Activated T-helper 2 cell treated with anti-CD3 and anti-CD28 coated beads, Interferon-gamma antibody, Interleukin-2, Interleukin-4, amounts not matched to agents 10 μg/mL and 5 μg/mL and 100 μg/mL, durations not matched to agents 14 hours and 24 hours and 36 hours (primary cell): ENCODE measurements at places on chromosomes 12 and 14.

DNA sequence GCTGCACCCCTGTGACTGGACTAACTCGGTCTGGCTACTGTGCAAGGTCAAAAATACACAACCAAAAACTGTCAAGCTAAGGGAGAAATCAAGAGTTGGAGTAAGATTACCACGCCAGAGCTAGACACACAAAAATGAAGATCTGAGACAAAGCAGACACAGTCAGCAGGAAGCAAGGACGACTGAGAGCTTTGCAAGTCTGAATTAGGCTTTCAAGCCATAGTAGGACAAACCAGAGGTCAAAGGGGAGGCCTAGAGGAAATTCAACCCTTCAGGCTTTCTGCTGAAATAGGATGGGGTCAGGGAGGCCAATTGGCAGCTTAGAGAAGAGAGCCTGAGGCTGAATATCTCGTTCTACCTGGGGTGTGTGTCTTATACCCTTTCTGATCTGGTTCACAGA lies 117.3 kb downstream of the LLPH start:
- H3K4me3 ChIP-seq, result no peak overlapping the region
- H3K36me3 ChIP-seq, result no peaks in the 10 kb centered on the region
- H3K27ac ChIP-seq, result no peak overlapping the region
- H3K4me1 ChIP-seq, result no peaks in the 10 kb centered on the region
- peaks cover 7% of the 10 kb centered on the region for H3K27me3 ChIP-seq

DNA sequence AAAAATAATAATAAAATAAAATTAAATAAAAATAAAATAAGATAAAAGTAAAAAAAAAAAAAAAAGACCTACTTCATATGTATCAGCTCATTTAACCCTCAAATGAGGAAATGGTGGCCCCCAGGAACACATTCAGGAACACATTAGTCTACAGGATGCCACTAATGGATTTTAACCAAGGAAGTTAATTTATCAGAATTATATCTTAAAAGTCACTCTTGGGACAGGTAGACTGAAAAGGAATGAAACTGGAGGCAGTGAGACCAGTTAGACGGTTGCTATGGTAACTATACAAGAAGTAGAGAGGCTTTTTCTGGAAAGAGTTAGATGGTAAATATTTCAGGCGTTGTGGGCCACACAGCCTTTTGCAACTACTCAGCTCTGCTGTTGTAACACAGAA lies 54.9 kb downstream of the SCN8A start:
- no peak overlapping the region for H3K27ac ChIP-seq
- no peaks in the 10 kb centered on the region for H3K4me1 ChIP-seq
- peaks cover 2% of the 10 kb centered on the region for H3K27me3 ChIP-seq
- no peaks in the 10 kb centered on the region for H3K36me3 ChIP-seq

DNA sequence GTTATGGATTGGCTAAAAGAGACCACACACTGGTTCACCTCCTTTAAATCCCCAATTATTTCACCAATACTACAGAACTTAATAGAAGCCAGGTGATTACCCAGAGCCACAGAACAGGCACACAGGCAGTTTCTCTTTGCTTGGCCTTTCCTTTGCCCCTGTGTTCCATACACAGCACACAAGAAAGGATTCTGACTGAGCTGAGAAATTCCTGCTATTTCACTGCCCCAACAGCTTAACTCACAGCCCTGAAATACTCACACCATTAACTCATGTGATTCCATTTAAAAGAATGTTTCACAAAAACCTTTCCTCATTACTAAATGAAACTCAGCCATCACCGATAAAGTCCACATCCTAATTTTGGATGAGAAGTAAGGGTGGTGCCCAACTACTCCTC lies 133.6 kb downstream of the MED13L start:
- no peak overlapping the region for H3K4me3 ChIP-seq
- peak overlapping the region; percentile 62 for H3K27ac ChIP-seq
- no peaks in the 10 kb centered on the region for H3K36me3 ChIP-seq
- H3K4me1 ChIP-seq, result peaks cover 44% of the 10 kb centered on the region
- DNase-seq, result no peak

DNA sequence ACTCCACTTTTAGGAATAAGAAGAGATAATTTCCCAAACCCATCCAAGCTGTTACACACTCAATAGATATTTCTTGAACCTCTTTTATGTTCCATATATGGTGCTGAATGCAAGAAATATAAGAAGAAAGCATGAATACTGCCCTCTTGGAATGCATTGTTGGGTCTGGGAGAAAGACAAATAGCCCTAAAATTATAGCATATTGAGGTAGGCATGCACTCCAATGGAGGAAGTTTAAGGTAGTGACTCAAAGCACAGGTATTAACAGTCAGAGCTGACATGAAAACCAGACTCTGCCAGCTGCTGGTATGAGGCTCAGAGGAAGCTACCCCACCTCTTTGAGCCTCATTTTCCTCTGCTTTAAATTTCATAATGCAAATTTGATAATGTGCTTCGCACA lies 261.3 kb upstream of the NOS1 start:
- no peaks in the 10 kb centered on the region for H3K36me3 ChIP-seq
- no peak for DNase-seq
- no peak overlapping the region for H3K27ac ChIP-seq
- H3K4me1 ChIP-seq, result no peaks in the 10 kb centered on the region

DNA sequence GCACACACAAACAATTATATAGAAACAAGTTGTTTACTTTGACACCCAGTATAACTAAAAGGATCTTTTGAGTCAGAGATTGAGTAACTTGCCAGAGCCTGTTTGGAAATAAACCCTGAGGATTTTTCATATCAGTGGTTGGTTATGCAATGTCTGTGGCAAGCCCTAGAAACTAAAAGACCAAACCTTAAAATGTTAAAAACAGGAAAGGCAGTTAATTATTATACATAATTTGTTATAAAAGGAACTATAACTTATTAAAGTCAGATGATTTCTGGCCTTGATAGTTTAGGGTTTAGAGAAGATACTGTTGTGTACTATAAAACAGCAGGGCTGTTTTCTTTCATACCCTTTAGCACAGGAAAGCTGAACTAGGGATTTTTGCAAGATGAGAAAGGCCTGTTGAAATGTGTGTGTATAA lies 44.1 kb downstream of the PSEN1 start:
- H3K27ac ChIP-seq, result no peak overlapping the region
- H3K36me3 ChIP-seq, result peaks cover 27% of the 10 kb centered on the region

- no peaks in the 10 kb centered on the region for H3K27me3 ChIP-seq
- H3K4me3 ChIP-seq, result no peak overlapping the region
- peaks cover 27% of the 10 kb centered on the region for H3K36me3 ChIP-seq
- peaks cover 2% of the 10 kb centered on the region for H3K4me1 ChIP-seq
- no peak for DNase-seq
- H3K27ac ChIP-seq, result no peak overlapping the region
Observed at GRCh38 chr12:42172441-42173210, 28.0 kb upstream of the GXYLT1 start.

- H3K4me1 ChIP-seq, result no peaks in the 10 kb centered on the region
- no peaks in the 10 kb centered on the region for H3K27me3 ChIP-seq
- H3K36me3 ChIP-seq, result peaks cover 52% of the 10 kb centered on the region
- H3K4me3 ChIP-seq, result no peak overlapping the region
Observed at GRCh38 chr12:123657211-123657610, 13.7 kb upstream of the TCTN2 start.

DNA sequence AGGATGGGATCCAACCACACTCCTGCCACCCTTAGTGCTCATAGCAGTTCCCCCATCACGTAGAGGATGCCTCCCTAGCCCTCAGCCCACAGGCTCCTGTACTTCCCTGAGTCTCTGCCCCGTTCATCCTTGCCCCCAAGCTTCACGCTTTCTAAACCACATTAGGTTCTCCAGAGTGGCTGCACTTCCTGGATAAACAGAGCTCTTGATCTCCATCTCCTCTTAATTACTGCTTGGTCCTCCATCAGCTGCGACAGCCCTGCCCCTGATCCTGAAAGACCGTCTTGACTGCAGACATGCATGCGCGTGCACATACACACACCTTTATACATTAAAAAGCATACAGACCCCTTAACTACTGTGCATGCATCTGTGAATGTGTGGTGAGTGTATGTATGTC lies 530.0 kb downstream of the BCL11B start:
- H3K36me3 ChIP-seq, result no peaks in the 10 kb centered on the region
- H3K27ac ChIP-seq, result no peak overlapping the region
- peaks cover 8% of the 10 kb centered on the region for H3K27me3 ChIP-seq
- H3K4me3 ChIP-seq, result no peak overlapping the region
- H3K4me1 ChIP-seq, result no peaks in the 10 kb centered on the region

- H3K36me3 ChIP-seq, result no peaks in the 10 kb centered on the region
- peak overlapping the region; percentile 26 for H3K27ac ChIP-seq
- H3K4me3 ChIP-seq, result no peak overlapping the region
- DNase-seq, result no peak
- H3K4me1 ChIP-seq, result peaks cover 13% of the 10 kb centered on the region
Observed at GRCh38 chr12:9387450-9387849, 179.3 kb upstream of the PZP start.

DNA sequence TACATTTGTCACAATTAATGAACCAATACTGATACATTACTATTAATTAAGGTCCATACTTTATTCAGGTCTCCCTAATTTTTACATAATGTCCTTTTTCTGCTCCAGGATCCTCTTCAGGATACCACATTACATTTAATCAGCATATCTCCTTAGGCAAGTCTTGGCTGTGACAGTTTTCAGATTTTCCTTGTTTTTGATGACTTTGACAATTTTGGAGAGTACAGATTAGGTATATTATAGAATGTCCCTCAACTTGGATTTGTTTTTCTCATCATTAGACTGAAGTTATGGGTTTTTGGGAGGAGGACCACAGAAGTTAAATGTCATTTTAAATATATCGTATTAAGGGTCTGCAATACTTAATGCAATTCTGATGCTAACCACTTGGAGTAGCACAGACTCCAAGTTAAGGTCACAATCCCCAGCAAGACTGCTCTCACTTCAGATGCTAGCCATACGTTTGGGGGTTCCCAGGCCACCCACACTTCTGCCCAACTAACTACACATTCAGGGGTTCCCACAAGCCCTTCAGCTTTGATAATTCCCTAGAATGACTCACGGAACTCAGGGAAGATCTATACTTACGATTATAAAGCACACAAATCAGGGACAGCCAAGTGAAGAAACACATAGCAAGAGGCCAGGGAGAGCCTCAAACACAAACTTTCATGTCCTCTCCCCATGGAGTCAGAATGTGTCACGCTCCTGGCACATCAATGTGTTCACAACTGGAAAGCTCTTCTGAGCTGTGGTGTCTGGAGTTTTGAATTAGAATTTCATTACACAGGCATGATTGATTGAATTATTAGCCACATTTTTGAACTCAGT lies 17.0 kb upstream of the NUBPL start:
- no peaks in the 10 kb centered on the region for H3K4me1 ChIP-seq
- H3K4me3 ChIP-seq, result no peak overlapping the region
- no peaks in the 10 kb centered on the region for H3K36me3 ChIP-seq
- no peak for DNase-seq
- peaks cover 14% of the 10 kb centered on the region for H3K27me3 ChIP-seq

- H3K27ac ChIP-seq, result no peak overlapping the region
- peaks cover 19% of the 10 kb centered on the region for H3K27me3 ChIP-seq
- no peak overlapping the region for H3K4me3 ChIP-seq
- no peaks in the 10 kb centered on the region for H3K36me3 ChIP-seq
Observed at GRCh38 chr14:70842851-70843462, 33.6 kb upstream of the MAP3K9 start.

DNA sequence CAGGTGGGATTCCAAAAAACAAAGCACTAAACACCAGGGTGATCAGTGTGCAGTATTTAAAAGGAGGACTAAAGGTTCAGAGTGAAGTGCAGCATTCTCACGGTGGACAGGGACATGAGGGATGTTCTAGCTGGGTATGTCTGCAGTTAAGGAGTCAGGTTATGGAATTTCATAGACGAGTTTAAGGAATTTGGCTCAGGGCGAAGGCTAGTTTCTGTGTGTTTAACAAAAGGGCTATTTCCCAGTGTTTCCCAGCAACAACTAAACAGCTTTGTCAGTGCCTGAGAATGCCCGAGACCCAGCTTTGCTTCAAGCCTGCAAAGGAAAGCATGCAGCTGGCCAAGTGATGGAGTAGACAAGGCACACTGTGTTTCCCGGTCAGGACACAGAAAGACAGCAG lies 7.0 kb downstream of the KRT1 start:
- no peak overlapping the region for H3K4me3 ChIP-seq
- H3K27ac ChIP-seq, result no peak overlapping the region
- peaks cover 8% of the 10 kb centered on the region for H3K27me3 ChIP-seq
- H3K36me3 ChIP-seq, result no peaks in the 10 kb centered on the region

GRCh38 chr12:7624478-7624877 lies 41.2 kb downstream of the APOBEC1 start:
- no peak overlapping the region for H3K4me3 ChIP-seq
- no peaks in the 10 kb centered on the region for H3K4me1 ChIP-seq
- H3K27me3 ChIP-seq, result peaks cover 18% of the 10 kb centered on the region
- DNase-seq, result no peak

DNA sequence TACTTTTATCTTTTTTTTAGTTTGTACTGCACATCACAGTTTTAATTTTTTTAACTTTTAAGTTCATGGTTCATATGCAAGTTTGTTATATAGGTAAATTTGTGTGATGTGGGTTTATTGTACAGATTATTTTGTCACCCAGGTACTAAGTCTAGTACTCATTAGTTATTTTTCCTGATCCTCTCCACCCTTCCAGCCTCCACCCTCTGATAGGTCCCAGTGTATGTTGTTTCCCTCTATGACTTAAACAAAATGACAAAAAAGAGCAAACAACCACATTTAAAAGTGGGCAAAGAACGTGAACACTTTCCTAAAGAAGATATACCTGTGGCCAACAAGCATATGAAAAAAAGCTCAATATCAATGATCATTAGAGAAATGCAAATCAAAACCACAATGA lies 63.7 kb downstream of the GARIN6 start:
- H3K36me3 ChIP-seq, result no peaks in the 10 kb centered on the region
- H3K4me1 ChIP-seq, result no peaks in the 10 kb centered on the region
- no peak overlapping the region for H3K4me3 ChIP-seq
- H3K27ac ChIP-seq, result no peak overlapping the region
- no peaks in the 10 kb centered on the region for H3K27me3 ChIP-seq

GRCh38 chr14:102504328-102504999 lies 5.1 kb downstream of the ANKRD9 start:
- H3K27me3 ChIP-seq, result no peaks in the 10 kb centered on the region
- no peak overlapping the region for H3K4me3 ChIP-seq
- no peak overlapping the region for H3K27ac ChIP-seq

GRCh38 chr14:69695322-69696203 lies 71.4 kb upstream of the SRSF5 start:
- DNase-seq, result no peak
- H3K27ac ChIP-seq, result peak overlapping the region; percentile 47
- H3K4me1 ChIP-seq, result peaks cover 69% of the 10 kb centered on the region
- H3K4me3 ChIP-seq, result no peak overlapping the region

- peak overlapping the region; percentile 45 for H3K4me3 ChIP-seq
- no peaks in the 10 kb centered on the region for H3K27me3 ChIP-seq
- H3K36me3 ChIP-seq, result peaks cover 39% of the 10 kb centered on the region
- H3K4me1 ChIP-seq, result peaks cover 21% of the 10 kb centered on the region
Observed at GRCh38 chr12:130796985-130797686, 41.9 kb downstream of the STX2 start.

- H3K4me3 ChIP-seq, result peak overlapping the region; percentile 95
- H3K27ac ChIP-seq, result peak overlapping the region; percentile 99
- H3K27me3 ChIP-seq, result no peaks in the 10 kb centered on the region
- peaks cover 34% of the 10 kb centered on the region for H3K4me1 ChIP-seq
- H3K36me3 ChIP-seq, result peaks cover 33% of the 10 kb centered on the region
Observed at GRCh38 chr12:4272424-4273272, 914 bp upstream of the CCND2 start.

GRCh38 chr12:57803319-57803893 lies 15.1 kb downstream of the AVIL start:
- H3K36me3 ChIP-seq, result peaks cover 8% of the 10 kb centered on the region
- H3K4me1 ChIP-seq, result no peaks in the 10 kb centered on the region
- no peak overlapping the region for H3K4me3 ChIP-seq
- H3K27ac ChIP-seq, result no peak overlapping the region

- no peak overlapping the region for H3K27ac ChIP-seq
- H3K4me1 ChIP-seq, result peaks cover 24% of the 10 kb centered on the region
- peak overlapping the region; percentile 95 for H3K4me3 ChIP-seq
- H3K27me3 ChIP-seq, result no peaks in the 10 kb centered on the region
- no peaks in the 10 kb centered on the region for H3K36me3 ChIP-seq
- DNase-seq, result no peak
Observed at GRCh38 chr14:31419179-31419966, 977 bp downstream of the HEATR5A start.
